Mucosa of gallbladder (tissue), 1 donor: ENCODE measurements at places on chromosomes 16 and 17. TPM values are rescaled to one million over a fixed set of nuclear protein-coding genes. Genes with fewer than 3 reads are reported as not detected.

DNA sequence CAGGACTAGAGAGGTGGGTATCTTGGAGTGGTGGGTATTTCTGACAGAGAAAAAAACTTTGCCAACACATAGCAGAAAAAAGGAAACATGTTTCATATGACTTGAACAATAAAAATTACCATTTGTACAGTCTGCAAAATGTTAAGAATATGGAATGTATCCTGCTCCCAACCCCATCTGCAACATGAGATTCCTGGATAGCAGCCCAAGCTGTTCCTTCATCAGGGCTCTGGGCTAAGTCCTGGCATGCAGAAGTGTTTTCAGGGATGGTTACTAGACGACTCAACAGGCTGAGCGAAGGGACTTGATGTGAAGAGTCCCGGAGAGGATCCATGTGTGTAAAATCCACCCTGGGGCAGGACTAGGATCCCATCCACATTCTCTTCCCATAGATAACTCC lies 121.0 kb upstream of the IRX3 start:
- DNase-seq = no peak

GRCh38 chr17:77749989-77750388 lies 208.5 kb upstream of the TNRC6C start:
- DNase-seq = no peak

GRCh38 chr17:73391331-73392265 lies 79.8 kb upstream of the CDC42EP4 start:
- DNase-seq = no peak

- DNase-seq = no peak
Observed at GRCh38 chr17:49571283-49571682, 4.4 kb upstream of the NXPH3 start.

- DNase-seq = no peak
Observed at GRCh38 chr17:73630531-73630930, 13.7 kb downstream of the SDK2 start.

- no peak for DNase-seq
Observed at GRCh38 chr16:66970775-66971720, 10.0 kb downstream of the CES3 start.

DNA sequence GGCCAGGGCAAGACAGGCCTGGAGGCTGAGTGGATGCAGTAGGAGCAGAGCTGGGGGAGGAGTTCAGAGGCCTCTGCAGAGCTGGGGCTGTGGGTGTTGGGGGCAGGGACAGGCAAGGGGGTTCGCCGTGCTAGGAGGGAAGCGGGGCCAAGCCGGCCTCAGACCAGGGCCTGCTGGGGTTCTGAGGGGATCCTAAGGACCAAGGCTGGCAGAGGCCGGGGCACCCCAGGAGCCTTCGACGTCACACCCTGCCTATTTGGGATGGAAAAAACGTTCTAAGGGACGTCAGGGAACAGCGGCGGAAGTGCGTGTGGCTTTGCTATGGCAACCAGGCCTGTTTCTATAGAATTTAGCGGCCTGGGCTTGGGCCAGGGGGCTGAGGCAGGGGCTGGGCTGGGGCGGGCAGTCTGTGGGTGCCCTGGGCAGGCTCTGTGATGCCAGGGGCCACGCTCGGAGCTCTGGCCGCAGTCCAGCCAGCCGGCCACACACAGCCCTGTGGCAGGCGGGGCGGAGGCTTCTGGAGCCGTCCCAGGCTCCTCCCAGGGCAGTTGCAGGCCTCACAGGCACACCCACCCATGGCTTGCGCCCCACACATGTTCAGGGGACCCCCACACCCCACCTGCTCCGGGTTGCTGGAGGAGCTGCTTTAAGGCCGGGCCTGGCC lies 3.7 kb downstream of the TRAF7 start:
- DNase-seq = peak; percentile 66

- no peak for DNase-seq
Observed at GRCh38 chr17:33798308-33798707, 456.8 kb upstream of the CCL2 start.

GRCh38 chr16:9212621-9213020 lies 121.2 kb downstream of the HAPSTR1 start:
- no peak for DNase-seq

DNA sequence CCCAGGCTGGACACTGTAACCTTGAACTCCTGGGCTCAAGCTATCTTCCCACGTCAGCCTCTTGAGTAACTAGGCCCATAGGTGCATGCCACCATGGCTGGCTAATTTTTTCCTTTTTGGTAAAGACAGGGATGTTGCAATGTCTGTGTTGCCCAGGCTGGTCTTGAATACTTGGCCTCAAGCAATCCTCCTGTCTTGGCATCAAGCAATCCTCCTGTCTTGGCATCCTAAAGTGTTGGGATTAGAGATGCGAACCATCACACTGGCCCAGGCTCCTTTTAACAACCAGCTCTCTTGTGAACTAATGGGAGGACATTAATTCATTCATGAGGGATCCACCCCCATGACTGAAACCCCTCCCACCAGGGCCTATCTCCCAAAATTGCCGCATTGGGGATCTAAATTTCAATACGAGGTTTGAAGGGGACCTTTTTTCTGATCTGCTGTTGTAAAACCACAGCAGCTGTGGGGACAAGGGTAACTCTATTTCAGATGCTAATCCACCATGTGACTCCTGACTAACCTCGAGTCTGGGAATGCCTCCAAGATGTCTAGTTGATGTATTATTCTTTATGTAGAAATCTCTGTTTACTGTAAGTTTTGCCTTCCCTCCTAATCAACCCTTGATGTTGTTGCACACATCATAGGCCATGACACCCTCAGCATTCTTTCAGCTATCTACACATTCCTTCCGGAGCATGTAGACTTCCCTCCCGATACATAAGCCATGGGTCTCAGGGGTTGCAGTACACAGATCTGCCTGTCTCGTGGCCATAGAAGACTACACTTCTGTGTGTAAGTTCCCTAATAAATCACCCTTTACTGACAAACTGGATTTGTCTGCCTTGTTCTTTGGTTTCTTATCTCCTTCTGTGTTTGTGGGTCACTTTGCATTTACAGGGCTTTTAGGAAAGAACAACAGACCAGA lies 37.6 kb downstream of the RNF112 start:
- peak; percentile 45 for DNase-seq

DNA sequence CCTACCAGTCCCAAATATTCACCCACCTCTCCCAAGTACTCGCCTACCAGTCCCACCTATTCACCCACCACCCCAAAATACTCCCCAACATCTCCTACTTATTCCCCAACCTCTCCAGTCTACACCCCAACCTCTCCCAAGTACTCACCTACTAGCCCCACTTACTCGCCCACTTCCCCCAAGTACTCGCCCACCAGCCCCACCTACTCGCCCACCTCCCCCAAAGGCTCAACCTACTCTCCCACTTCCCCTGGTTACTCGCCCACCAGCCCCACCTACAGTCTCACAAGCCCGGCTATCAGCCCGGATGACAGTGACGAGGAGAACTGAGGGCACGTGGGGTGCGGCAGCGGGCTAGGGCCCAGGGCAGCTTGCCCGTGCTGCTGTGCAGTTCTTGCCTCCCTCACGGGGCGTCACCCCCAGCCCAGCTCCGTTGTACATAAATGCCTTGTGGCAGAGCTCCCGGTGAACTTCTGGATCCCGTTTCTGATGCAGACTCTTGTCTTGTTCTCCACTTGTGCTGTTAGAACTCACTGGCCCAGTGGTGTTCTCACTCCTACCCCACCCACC lies 29.8 kb downstream of the POLR2A start:
- no peak for DNase-seq

- DNase-seq = no peak
Observed at GRCh38 chr17:70310221-70310672, 140.9 kb downstream of the KCNJ2 start.

GRCh38 chr16:10031473-10031872 lies 150.8 kb downstream of the GRIN2A start:
- DNase-seq = no peak

CTRL gene
- total RNA-seq = 1.1 TPM

EMP2 gene
- 38.3 TPM for total RNA-seq

RAD51D gene
- total RNA-seq = 9.5 TPM

DRC3 gene
- total RNA-seq = 6.7 TPM

IRX3 gene
- total RNA-seq = 0.43 TPM

CBX8 gene
- 9.7 TPM for total RNA-seq
